Choroid plexus epithelial cell (primary cell): ENCODE measurements at places on chromosomes 16 and 17.
A peak's percentile ranks its signal among the peaks of the same experiment; 100 is the strongest.

GRCh38 chr17:80992077-80992947, 671 bp downstream of the CHMP6 start:
- DNase-seq = no peak

DNA sequence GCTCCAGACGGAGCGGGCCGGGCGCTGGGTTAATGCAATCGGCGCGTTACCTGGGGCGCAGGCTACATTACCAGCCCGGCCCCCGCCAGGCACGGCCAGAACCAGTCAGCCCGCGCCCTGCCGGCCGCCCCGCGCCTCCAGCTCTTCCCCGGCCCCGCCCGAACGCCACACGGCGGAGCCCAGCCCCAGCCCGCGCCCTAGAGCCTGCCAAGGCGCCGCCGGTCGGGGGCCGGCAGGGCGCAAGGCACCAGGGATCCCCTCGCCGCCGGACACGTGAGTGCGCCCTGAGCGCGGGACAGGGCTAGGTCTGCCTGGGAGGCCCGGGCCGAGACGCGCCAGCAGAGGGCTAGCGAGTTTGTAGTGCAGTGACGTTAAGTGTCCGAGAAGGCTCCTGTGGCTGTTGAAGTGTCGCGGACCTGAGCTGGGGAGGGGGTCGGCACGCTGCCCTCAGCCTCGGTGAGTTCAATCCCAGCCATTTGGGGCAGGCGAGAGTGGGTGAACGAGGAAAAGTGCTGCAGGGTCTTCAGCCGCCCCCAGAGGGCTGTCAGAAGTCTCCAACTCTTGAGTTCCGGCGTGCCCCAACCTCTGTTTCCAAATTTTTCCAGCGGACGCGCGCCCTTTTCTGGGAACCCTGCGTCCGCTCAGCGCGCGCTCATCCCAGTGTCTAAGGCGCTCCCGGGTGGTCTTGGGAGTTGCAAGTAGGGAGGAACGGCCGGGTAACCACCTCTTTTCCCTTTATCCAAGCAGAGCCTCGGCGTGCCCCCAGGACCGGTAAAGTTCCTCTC, at the start of gene SLC6A2:
Gene SLC6A2, plus strand, starts transcription at position 92 of the 785 bp plus-strand sequence. CDS start 707 bp downstream, outside the sequence.
- no peak for DNase-seq

DNA sequence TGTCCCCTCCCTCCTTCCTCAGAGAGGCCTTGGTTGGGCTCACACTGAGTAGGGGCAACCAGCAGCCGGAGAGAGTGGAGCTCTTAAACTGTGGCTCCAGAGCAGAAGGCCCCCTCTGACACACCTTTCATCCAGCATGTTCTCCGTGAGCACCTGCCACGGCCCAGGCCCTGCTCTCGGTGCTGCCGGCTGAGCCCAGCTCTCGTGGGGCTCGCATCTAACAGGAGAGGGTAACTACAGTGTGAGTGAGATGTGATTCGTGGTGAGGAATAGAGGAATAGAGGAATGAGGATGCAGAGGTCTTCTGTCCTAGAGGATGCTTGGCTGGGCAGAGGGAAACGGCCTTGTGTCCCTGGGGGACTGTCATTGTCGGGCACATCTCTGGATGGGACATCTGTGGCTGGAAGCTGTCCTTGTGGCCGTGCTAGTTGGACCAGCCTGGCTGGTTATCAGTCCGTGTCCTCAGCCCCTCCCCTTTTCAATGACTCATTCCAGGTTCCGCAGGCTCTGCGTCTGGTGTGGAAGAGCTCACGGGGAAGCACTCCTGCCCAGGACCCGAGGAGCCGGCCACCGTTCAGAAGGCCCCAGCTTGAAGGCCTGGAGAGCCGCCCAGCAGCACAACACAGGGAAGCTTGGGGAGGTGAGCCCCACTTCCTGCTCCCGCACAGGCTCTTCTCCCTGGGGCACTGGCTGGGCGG, 11.9 kb upstream of the DNASE1 start:
- peak; percentile 63 for DNase-seq

GRCh38 chr17:58281511-58282011, 826 bp upstream of the MPO start:
- no peak for DNase-seq

DNA sequence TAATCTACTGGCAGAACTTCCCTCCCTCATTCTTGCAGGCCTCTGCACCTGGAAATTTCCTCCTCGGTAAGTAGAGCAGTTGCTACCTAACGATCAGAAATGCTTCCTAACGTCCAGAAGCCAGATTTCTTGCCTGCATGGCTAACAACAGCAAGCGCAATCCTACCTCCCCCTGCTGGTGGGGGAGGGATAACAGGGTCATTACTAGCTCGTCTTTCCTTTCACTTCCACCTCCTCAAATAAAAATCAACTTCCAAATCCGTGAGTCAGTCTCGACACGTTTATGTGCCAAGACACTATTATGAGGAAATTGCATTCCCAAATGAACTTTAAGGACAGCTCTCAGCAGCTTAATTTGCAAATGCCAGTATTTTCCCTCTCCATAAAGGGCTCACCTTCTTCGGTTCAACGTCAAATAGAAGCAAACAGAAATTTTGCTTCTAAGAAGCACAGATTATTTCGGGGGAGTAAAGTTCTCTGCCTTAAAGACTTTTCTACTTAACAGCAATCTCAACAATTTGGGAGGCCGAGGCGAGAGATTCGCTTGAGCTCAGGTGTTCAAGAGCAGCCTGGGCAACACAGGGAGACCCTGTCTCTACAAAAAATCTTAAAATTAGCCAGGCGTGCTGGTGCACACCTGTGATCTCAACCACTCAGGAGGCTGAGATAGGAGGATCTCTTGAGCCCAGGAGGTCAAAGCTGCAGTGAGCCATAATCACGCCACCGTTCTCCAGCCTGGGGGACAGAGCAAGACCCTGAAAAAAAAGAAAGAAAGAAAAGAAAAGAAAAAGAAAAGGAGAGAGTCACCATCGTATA, 188.6 kb upstream of the PSMD7 start:
- peak; percentile 4 for DNase-seq
